ENCODE measurements at places on chromosomes 5 and 9. TPM values are rescaled to one million over a fixed set of nuclear protein-coding genes. Genes with fewer than 3 reads are reported as not detected.

GRCh38 chr9:134285215-134285845, 40.9 kb upstream of the RXRA start:
- no peak for DNase-seq

DNA sequence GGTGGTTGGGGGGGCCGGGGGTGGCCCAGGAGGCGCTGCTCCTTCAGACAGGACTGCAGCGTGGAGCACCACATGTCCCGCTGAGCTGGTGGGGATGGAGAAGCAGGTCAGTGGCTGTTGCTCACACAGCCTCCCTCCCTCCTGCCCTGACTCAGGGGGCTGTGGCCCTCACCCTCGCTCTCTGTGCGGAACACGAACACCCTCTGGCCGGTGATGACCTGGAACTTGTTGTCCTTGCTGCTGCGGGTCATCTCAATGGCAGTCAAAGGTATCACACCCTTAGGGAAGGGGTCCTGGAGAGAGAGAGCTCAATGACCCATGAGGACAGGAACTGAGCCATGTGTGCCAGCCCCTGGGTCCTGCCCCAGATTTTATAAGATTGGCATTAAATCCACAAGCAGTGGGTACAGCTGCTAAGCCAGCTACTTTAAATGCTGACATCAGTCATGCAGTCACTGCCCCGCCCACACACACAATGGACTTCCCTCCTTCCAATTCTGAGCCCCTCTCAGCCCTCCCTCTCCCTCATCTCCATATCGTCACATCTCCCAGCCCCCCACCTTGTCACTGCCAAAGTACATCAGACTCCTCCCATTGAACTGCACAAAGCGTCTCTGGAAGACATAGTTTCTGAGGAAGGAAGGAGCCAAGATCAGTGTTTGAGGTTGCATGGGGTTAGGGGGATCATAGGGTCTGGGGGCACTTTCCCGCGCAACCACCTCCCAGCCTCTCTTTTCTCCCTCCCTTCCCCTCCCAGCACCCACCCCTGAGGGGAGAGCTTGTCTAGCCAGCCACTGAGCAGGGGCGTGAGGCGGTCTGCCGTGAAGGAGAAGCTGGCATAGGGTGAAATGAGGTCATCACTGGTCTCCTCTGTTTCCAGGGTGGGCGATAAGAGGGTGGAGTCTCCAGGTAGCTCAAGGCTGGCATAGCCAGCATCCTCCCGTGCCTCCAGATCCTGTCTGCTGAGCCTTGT, 8.9 kb downstream of the ARAP3 start:
- no peak for DNase-seq

Gene FGF10
- total RNA-seq = not detected

Gene SLC6A18
- total RNA-seq = not detected

Gene NFIL3
- total RNA-seq = 167 TPM

Data from gastrocnemius medialis (tissue), 4 donors.